Inflammatory macrophage (primary cell): ENCODE measurements at places on chromosomes 16 and 17.
A peak's percentile ranks its signal among the peaks of the same experiment; 100 is the strongest.

DNA sequence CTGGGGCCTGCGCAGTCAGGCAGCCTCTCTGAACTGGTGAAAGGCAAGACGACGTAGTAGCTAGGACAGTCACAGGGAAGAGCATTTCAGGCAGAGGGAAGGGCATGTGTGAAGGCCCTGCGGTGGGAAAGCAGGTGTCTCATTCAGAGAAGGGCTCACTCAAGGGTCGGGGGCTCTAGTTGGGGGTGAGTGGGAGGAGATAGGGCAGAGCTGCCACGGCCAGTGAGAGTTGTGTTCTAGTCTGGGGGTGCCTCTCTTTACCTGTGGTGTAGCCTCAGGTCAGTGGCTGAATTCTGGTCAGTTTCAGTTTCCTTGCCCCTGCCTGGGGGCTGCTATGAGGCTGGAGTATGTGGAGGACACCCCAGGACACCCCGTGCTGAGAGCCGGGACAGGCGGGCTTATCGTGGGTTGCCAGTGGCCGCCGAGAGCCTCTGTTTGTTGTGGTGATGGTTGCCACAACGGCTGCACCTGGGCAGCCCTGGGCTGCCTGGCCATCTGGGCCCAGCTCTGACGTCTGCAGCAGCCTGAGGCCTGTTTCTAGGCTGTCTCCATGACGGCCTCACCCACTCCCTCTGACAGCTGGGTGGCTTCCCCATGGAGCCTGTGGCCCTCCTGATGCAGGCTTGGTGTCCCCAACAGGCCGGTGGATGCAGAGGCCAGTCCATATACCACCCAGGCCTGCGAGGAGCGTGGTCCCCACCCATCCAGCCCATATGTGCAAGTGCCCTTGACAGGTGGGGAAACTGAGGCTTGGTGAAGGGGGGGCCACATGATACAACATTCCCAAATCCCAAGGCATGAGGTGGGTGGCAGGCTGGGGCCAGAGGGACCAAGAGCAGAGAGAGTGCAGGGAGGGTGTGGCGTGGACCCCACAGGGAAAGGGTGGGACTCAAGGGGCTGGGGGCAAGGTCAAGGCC, 10.8 kb downstream of the MAP2K3 start:
- no peak for DNase-seq

- DNase-seq: no peak
Observed at GRCh38 chr17:78573955-78574354, 3.2 kb downstream of the DNAH17 start.

GRCh38 chr17:30225112-30225511, 10.4 kb downstream of the SLC6A4 start:
- DNase-seq: no peak

DNA sequence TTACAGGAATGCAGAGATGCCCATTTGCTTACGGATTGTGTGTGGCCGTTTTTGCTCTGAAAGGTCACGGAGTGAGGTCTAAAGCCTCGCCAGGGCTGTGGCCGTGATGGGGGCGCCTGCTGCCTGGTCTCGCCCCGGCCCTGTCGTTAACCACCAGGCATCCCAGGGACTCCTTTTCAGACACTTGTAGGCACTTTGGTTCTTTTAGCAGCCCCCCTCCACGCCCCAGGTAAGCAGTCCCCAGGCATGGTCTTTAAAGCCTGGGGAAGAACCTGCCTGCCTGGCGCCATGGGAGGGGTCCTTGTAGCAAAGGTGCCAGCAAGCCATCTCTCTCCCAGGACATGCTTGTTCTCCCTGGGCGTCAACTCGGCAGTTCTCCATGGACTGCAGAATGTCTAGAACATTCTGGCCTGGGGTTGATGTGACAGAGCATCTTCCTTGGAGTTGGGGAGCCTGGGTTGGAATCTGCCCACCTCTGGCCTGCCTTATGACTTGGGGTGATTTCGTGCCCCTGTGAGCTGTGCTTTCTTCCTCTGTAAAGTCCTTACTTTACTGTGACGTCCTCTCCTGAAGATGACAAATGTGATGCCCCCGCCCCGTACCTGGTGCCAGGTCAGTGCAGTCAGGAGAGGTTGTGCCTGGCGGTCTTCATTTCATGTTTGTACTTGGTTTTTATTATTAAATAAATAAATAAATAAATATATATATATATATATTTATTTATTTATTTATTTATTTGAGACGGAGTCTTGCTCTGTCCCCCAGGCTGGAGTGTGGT, 5.4 kb downstream of the KCTD5 start:
- no peak for DNase-seq

- peak; percentile 43 for DNase-seq
Observed at GRCh38 chr17:3916825-3917224, 560 bp upstream of the P2RX1 start.

GRCh38 chr16:31351246-31351941, 3.6 kb upstream of the ITGAX start:
- DNase-seq: peak; percentile 62

GRCh38 chr16:86665929-86666328, 87.6 kb downstream of the FOXL1 start:
- no peak for DNase-seq

GRCh38 chr16:7270823-7271222, 61.8 kb upstream of the RBFOX1 start:
- DNase-seq: no peak

- DNase-seq: no peak
Observed at GRCh38 chr16:87842209-87842869, 27.0 kb downstream of the SLC7A5 start.

DNA sequence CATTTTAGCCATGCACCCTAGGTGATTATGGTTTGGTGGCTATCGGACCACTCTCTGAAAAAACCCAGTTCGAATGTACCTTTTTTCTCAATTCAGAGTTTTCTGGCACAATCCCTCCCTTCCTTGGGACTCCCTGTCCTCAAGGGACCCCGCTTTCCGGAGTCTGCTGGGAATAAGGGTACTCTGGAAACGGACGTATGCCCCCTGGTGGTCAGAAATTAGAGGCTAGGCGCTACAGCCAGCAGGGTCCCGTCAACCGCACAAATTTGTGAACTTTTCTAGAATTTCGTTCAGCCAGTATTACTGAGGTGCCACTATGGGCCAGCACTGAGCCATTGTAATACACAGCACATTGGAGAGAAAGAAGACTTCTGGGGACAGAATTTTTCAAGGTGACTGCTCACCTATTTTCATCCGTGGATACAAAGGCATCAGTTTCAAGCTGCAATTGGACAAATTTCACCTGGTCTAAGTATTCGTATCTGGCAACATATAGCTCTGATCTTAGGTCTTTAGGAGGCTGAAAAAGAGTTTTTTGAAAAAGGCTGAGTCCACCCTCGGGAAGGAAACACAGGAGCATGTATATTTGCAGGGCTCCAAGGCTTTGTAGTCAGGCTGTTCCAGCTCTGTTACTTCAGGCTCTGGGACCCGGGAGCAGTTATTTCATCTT, 27.1 kb upstream of the CRYBA1 start:
- DNase-seq: peak; percentile 81

DNA sequence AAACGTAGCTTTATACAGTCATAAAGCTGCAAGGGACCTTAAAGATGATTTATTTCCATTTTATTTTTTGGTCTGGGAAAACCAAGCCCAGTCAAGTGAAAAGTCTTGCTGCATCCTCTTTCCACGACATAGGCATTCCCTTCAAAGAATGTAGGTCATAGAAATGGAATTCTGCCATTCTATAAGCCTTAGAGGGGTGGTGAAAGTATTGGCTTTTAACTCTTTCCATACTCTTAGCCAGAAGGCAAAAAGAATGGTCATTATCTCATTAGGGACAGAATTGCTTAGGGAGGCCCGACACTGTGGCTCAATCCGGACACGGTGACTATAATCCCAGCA, 7.9 kb upstream of the MSL1 start:
- DNase-seq: no peak

GRCh38 chr16:81740169-81740568, 38.9 kb upstream of the PLCG2 start:
- no peak for DNase-seq

DNA sequence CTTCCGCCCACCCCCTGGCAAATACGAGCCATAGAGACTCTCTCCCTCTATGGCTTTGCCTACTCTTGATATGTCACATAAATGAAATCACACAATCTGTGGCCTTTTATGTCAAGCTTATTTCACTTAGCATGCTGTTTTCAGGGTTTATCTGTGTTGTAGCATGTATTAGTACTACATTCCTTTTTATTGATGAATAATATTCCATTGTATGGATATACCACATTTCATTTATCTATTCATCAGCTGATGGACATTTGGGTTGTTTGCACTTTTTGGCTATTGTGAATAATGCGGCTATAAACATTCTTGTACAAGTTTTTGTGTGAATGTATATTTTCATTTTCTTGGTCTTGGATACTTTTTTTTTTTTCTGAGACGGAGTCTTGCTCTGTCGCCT, 37.0 kb upstream of the DHX8 start:
- no peak for DNase-seq

- DNase-seq: peak; percentile 33
Observed at GRCh38 chr16:82793528-82794245, 166.9 kb downstream of the CDH13 start.

GRCh38 chr16:82971126-82971525, 344.4 kb downstream of the CDH13 start:
- no peak for DNase-seq

GRCh38 chr16:24841291-24841690, 4.5 kb upstream of the SLC5A11 start:
- DNase-seq: no peak

- DNase-seq: no peak
Observed at GRCh38 chr17:45013021-45013997, 38.1 kb downstream of the DCAKD start.

DNA sequence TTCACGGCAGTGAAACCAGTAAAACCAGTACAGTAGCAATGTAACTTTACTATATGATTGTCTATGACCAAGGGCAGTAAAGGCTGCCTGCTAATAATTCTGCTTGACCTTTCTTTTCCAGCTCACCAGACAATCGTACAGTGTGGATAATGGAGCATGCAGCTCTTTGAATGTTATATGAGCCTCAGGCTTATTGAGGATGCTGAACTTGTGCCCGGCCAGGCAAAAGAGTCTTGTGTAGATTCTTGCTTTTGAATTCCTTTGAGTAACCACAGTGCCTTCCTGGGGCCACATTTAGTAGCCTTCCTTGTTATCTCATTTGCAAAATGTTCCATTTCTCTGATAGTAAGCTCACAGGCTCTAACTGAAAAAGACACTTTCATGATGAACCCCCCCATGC, 131.8 kb downstream of the CDH11 start:
- DNase-seq: no peak

DNA sequence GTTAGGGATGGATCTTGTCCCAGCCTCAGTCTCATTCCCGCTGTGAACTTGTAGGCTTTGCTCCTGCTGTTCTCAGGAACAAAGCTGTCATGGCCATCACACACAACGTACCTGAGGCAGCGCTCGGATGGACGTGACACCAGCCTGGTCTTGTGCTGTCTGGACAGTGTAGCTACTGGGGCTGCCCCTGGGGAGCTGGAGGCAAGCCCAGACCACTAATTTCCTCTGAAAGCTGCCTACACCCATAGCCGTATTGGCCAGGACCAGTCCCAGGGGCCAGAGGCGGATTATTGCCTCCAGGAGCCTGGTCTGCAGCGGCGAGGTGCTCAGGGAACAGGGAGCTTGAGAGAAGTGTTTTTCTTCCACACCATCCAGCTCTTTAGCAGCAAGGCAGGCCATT, 11.7 kb downstream of the ZNHIT3 start:
- DNase-seq: no peak

- no peak for DNase-seq
Observed at GRCh38 chr17:17384961-17385360, 81.8 kb downstream of the NT5M start.

DNA sequence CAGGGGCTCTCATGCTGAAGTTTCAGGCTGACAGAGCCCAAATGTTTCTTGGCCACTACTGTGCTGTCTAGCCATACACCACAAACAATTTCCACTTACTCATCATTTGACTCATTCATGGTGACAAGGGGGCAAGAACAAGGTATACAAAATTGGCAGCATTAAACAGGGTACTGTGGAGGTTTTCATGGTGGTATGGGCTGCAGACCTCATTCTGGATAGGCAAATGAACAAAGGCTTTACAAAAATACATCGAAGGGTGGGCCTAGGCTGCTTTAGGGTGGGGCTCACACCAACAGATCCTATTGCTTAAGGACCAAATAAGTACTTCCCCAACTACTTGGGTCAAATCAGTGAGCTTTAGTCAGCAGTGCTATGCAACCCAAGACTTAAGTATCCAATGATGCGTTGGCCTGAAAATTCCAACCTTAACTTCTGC, 53.0 kb downstream of the N4BP1 start:
- DNase-seq: peak; percentile 84

- no peak for DNase-seq
Observed at GRCh38 chr17:48173191-48173984, 65.8 kb downstream of the SNX11 start.

DNA sequence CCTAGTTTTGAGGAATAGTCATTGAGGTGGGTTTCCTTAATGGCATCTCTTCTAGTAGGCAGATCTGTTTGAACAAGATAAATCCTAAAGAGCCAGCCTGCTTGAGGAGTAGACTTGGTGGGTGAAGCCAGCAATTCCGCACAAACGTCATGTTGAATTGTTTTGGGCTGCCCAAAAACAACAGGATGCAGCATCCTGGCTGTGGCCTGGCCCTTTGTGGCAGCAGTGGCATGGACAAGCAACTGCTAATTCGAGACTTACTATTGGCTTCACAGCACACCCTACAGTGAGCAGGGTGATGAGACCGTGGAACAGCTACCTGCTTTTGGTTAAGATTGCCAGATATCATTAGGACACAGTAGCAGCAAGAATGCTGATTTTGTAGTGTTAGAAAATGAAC, 9.3 kb upstream of the VPS4A start:
- no peak for DNase-seq

DNA sequence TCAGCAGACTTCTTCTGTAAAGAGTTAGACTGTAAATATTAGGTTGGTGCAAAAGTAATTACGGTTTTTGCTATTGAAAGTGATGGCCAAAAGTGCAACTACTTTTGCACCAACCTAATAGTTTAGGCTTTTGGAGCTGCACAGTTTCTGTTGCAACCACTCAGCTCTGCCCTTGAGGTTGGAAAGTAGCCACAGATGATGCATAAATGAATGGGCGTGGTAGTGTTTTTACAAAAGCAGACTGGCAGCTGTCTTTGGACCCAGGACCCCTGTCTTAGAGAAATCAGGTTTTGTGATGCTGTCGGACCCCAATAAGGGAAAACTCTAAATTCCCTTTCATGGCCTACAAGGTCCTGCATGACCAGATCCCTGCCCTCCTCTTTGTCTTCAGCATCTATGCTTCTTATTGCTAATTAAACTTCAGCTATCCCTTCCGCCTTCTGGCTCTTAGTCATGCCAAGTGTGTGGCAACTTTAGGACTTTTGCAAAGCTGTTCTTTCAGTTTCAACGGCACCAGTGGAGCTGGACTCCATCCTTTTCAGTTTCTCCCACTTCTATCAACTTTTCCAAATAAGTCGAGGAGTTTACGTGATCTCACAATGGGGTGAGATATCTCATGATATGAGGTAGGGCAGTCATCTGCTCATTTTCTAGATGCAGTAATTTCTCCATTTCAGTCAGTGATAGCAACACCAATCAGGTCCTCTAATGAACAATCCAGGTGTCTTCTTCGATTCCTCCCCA, 232.3 kb downstream of the XYLT1 start:
- peak; percentile 73 for DNase-seq

DNA sequence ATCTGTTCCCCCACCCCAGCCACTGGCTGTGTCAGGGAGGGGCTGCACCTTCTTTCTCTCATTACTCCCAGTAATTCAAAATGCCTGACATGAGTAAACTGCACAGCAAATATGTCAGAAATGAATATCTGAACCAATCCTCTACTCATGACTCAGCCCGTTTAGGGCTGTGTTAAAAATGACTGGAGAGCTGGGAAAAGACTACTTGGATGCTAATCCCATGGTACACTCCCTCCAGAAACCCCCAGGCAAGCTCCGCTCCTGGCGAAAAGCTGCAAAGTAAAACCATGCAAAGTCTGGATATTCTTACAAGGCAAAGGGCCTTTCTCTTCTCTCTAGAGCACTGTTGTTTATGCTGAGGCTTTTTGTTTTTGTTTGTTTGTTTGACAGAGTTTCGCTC, 448.1 kb upstream of the DYNLRB2 start:
- no peak for DNase-seq
